ENCODE measurements at places on chromosomes 6 and 20.

DNA sequence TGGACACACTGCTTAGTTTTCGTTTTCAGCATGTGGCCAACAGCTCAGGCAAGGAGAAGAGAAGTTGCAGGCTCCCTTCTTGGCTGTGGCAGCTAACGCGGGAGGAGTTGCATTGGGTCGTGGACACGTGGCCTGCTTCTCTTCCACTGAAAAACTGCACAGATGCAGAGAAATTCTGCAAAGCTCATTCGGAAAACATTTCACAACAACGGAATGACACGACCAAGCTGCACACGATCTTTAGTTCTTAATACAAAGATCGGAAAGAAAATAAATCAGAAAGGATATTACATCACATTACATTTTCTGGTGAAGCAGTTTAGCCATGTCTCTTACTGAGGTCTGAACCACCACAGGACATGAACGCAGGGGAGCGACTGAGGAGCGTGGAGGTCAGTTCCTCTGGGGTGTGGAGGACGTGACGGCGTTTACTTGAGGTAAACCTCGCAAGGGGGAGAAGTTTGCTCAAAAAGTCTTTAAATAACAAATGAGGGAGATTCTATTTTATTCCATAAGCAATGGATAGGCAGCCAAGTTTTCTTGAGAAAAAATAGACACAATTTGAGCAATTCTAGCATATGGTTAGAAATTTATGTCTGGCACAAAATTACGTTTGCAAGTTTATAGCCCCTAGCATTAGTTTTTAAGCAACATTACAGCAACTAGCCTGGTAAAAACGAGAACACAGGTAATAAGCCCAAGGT is 178.3 kb downstream of the THBS2 start:
- no peak for ATAC-seq

DNA sequence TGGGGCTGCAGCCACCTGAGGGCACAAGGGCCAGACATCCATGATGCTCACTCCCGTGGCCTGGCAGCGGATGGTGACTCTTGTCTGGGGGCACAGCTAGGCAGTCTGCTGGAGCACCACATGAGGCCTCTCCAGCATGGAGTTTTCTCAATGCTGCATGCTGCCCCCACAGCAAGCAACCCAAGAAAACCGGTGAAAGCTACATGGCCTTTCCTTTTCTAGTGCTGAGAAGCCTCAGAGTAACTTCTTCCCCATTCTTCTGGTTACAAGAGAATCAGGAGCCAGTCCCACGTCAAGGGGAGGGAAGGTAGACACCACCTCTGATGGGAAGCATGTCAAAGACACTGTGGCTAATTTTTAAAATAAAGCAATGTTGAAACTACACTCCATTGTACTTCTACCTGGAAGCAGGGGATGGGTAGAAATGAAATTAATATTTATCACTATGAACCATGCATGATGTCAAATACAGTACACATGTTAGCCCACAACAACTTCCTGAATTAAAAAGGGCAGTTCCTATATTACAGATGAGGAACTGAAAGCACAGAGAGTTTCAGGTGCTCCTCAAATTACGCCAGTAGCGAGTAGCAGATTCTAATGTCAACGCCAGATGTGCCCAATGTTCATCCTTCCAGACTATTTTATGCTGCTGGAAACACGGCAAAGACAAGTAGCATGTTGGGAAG is 101.5 kb downstream of the LAMP5 start:
- no peak for ATAC-seq

DNA sequence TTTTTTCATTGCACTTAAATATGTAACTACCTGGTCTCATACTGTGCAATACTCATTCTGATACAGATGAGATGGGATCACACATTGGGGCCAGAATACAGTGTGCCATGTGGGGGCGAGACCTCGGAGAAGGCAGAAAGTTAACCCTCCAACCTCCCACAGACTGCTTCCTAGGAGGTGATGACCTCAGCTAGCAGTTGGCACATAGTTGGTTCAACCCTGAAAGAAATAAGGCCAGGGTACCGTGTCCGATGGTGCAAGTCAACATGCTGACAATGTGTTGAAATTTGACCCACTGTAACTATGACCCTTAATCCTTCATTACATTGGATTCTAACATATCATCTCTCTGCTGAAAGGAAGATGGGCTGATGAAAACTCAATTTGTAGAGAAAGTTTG is 61.9 kb downstream of the GJA10 start:
- no peak for ATAC-seq

DNA sequence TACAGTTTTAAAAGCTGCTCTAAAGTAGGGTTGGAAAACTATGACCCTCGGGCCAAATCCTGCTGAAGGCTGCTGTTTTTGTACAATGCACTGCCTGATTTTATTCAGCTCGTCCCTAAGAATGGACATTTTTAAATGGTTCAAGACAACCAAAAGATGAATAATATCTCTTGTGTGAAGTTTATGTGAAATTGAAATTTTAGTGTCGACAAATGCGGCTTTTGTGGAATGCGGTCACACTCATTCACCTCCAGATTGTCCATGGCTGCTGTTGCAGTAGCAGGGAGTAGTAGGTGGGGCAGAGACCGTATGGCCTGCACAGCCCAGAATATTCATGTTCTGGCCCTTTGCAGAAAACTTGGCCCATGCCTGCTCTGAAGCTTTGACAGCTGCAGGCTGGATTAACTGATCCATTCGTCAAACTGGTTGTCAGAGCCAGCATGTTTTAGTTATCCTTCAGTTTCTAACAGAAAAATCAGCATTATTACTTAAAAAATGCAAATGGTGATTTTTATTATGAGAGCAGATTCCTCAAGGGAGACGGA is 91.6 kb downstream of the PSMG4 start:
- ATAC-seq = no peak

GRCh38 chr6:52507557-52508260 is 69.2 kb downstream of the TRAM2 start:
- ATAC-seq = no peak

GRCh38 chr6:1311400-1312202 is at the start of gene FOXQ1:
TSS of gene FOXQ1 (plus strand) at chr6:1312098. CDS start at chr6:1312705, 607 bp downstream.
- no peak for ATAC-seq

GRCh38 chr20:38715646-38716045 is 8.6 kb upstream of the SLC32A1 start:
- no peak for ATAC-seq

- no peak for ATAC-seq
Observed at GRCh38 chr6:111986651-111987050, 67.3 kb upstream of the CCN6 start.

GRCh38 chr20:52150440-52151258 is 40.9 kb downstream of the ZFP64 start:
- ATAC-seq = peak; percentile 76

DNA sequence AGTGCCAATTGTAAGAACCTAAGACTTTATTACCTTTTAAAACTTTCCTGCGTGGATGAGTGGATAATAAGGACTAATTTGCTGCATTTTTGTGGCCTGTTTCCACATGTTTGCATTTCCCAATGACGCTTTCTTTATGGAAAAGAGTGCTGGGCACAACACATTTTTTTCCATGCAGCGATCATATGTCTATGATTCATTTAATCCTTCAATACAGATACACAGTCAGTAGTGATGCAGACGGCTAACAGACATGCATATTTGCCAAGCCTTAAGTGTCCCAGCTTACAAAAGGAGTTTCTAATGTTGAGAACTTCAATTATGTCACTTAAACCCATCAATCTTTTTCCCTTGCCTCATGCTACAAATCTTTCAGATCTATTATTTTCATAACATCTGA is 239.8 kb upstream of the PREP start:
- peak; percentile 46 for ATAC-seq

- peak; percentile 88 for ATAC-seq
Observed at GRCh38 chr20:47493175-47493962, 8.3 kb upstream of the NCOA3 start.

DNA sequence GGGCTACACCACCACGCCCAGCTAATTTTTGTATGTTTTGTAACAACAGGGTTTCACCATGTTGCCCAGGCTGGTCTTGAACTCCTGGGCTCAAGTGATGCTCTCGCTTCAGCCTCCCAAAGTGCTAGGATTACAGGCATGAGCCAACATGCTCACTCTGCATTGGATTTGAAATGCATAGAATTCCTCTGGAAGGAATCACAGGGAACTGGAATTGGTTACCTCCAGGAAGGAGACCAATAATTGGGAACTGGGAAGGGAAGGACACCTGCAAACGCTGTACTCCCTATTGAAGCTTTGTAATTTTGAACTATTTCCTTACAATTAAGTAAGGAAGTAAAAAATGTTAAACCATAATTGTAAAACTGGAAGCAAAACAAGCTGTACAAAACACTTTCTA is 12.3 kb upstream of the TP53INP2 start:
- no peak for ATAC-seq
